ENCODE measurements at places on chromosomes 5 and 9.

GRCh38 chr5:71948206-71948605 is 159.1 kb upstream of the MAP1B start:
- DNase-seq = no peak

DNA sequence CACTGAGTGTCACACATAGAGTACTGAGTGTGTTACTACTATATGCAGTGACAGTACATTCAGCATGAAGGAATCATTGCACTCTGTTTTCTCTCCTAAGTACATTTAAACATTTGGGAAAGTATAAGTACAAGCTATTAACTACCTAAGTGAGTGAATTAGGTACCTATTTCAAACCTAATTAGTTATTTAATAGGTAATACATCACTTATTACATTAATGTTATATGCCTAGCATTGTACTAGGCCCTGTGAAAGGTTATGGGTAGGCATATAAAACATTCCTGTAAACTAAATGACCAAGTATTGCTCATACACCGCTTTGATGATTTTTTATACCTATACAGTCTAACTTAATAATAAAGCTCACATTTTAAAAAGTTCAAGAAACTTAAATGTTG is 25.7 kb upstream of the PPP3R2 start:
- DNase-seq = no peak

GRCh38 chr9:76363032-76363395 is 31.2 kb downstream of the RFK start:
- no peak for DNase-seq

DNA sequence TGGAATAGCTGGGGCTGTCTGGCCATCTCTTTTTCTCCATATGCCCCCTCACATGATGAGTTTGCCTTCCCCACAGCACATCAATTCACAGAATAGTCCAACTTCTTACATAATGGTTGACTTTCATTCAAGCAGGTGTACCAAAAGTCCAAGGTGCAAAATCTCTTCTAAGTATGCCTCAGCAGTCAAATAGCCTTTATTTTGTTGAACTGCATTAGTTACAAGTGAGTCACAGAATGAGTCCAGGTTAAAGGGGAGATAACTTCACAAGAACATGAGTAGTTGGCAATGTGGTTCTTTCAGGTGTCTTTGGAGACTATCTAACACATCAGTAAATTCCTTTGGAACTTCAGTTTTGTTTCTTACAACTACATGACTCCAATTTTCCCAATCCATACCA is 672.5 kb downstream of the PRELID2 start:
- no peak for DNase-seq
